Bronchial smooth muscle cell (primary cell): ENCODE measurements at places on chromosomes 12 and 14. TPM values are rescaled to one million over a fixed set of nuclear protein-coding genes. Genes with fewer than 3 reads are reported as not detected.

The OTUB2 gene
- 1.6 and 1.9 TPM in 2 replicates for total RNA-seq

The C1R gene
- total RNA-seq: 133 and 637 TPM in 2 replicates

The STON2 gene
- 0.79 and 4.9 TPM in 2 replicates for total RNA-seq

The KCNH3 gene
- total RNA-seq: 0.32 and 0.52 TPM in 2 replicates

The WNT5B gene
- 28.5 and 34.2 TPM in 2 replicates for total RNA-seq

The NOPCHAP1 gene
- total RNA-seq: 8.2 and 21.5 TPM in 2 replicates

The FRS2 gene
- 29.6 and 34.2 TPM in 2 replicates for total RNA-seq

The CD69 gene
- not detected in 2 replicates for total RNA-seq

The PLEKHG7 gene
- total RNA-seq: not detected in 2 replicates

The KLRF1 gene
- 0.47 TPM in 1 of 2 replicates, not detected in the other for total RNA-seq

The WSCD2 gene
- not detected in 2 replicates for total RNA-seq

The CCDC38 gene
- under 0.01 TPM in 1 of 2 replicates, not detected in the other for total RNA-seq

The PEX5 gene
- total RNA-seq: 24.9 and 34.3 TPM in 2 replicates

The PDE3A gene
- total RNA-seq: 0.60 and 2.2 TPM in 2 replicates

The MSRB3 gene
- 21.4 and 23.3 TPM in 2 replicates for total RNA-seq

The L2HGDH gene
- 2.7 and 3.5 TPM in 2 replicates for total RNA-seq

The OTX2 gene
- not detected in 2 replicates for total RNA-seq

The TAS2R14 gene
- 1.7 and 2.0 TPM in 2 replicates for total RNA-seq

The HOXC9 gene
- 0.52 and 0.63 TPM in 2 replicates for total RNA-seq

The PTHLH gene
- 0.17 and 0.47 TPM in 2 replicates for total RNA-seq

The CISTR gene
- total RNA-seq: not detected in 2 replicates

The SERPINA3 gene
- total RNA-seq: 0.32 and 8.7 TPM in 2 replicates

The SIVA1 gene
- total RNA-seq: 65.9 and 68.1 TPM in 2 replicates

The DHRS2 gene
- total RNA-seq: 0.17 and 0.79 TPM in 2 replicates

The SPX gene
- total RNA-seq: 0.63 TPM in 1 of 2 replicates, not detected in the other

The PLA2G1B gene
- total RNA-seq: 0.17 TPM in 1 of 2 replicates, not detected in the other

The VDR gene
- 3.8 and 5.3 TPM in 2 replicates for total RNA-seq

The TSHR gene
- total RNA-seq: not detected in 2 replicates

The ASIC1 gene
- 2.8 and 3.7 TPM in 2 replicates for total RNA-seq

The MYH6 gene
- total RNA-seq: not detected in 2 replicates

The FAM186B gene
- total RNA-seq: 0.43 and 0.63 TPM in 2 replicates

The PTGER2 gene
- 29.2 and 35.9 TPM in 2 replicates for total RNA-seq

The MIP gene
- not detected in 2 replicates for total RNA-seq

The TEAD4 gene
- total RNA-seq: 2.5 and 3.6 TPM in 2 replicates

The CRIP1 gene
- 6.2 and 9.3 TPM in 2 replicates for total RNA-seq

The C3AR1 gene
- total RNA-seq: not detected in 2 replicates

The TESPA1 gene
- not detected in 2 replicates for total RNA-seq

The MAPK1IP1L gene
- 4.7 and 8.5 TPM in 2 replicates for total RNA-seq

The KRT78 gene
- total RNA-seq: not detected in 2 replicates

The CLEC9A gene
- total RNA-seq: not detected in 2 replicates

The PLEKHD1 gene
- total RNA-seq: under 0.01 TPM in 2 replicates

The PLEK2 gene
- total RNA-seq: 2.6 and 6.5 TPM in 2 replicates

The GLS2 gene
- total RNA-seq: 0.09 and 0.16 TPM in 2 replicates

The RPL10L gene
- not detected in 2 replicates for total RNA-seq

The GPR137C gene
- 0.43 and 0.79 TPM in 2 replicates for total RNA-seq

The TMEM116 gene
- 6.6 and 8.8 TPM in 2 replicates for total RNA-seq

The CFL2 gene
- total RNA-seq: 64.0 and 65.6 TPM in 2 replicates

The RILPL1 gene
- 7.6 and 7.9 TPM in 2 replicates for total RNA-seq

The RNF212B gene
- not detected in 2 replicates for total RNA-seq

The RIC8B gene
- 9.3 and 14.0 TPM in 2 replicates for total RNA-seq

The KCNJ8 gene
- 5.5 and 8.2 TPM in 2 replicates for total RNA-seq

The WASHC3 gene
- total RNA-seq: 108 and 140 TPM in 2 replicates

The P2RX7 gene
- 0.47 and 0.77 TPM in 2 replicates for total RNA-seq
